Epithelial cell of prostate (primary cell): ENCODE measurements at places on chromosomes 1 and 21.
A peak's percentile ranks its signal among the peaks of the same experiment; 100 is the strongest.

DNA sequence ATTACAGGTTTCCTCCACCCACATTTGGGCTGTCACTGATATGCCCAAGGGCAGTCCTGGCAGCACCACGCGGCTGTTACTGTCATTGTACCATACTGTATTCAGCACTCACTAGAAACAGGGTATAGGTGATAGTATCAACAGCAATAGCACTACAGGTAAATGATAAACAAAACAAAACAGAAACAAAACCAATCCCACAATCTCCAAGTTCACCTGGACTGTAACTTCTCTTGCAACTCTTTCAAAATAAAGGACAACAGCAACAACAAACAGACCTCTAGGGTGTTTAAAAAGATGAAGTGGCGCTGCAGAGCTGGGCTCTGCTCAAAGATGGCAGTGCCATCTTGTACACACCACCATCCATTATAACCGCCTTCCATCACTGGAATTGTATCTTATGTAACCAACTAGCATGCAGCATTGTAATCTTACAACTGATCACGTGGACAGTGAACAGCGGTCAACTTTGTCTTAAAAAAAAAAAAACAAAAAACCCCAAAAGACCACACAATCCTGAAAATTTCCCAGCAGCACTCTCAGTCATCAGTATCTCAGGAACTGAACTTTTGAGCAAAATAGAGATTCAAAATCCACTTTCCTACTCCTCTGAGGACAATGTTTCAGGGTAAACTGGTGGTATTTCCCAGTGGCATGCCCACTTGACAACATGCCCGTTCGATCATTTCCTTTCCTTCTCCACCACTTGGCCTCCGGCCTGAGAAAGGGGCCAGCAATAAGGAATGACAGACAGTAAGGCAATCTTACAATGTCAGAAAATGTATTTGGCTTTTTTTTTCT, 3.8 kb downstream of the IRF2BP2 start:
- DNase-seq, result no peak

DNA sequence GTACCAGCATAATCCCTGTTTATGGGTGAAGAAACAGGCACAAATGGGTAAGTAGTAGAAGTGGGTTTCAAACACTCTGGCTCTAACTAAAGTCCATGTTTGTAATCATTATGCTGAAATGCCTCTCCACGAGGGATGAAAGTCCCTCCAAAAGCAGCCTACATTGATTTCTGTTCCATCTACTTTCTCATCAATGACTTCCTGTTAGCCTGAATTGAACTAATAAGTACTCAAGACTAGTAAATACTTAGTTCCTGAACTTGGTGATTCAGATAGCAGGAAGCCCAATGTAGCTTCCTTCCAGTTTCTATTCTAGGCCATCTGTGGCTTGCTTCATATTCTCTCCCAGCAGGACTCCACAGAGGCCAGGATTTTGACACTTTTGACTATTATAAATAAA, 11.3 kb upstream of the BACH1 start:
- DNase-seq, result no peak

- no peak for DNase-seq
Observed at GRCh38 chr1:178052650-178053461, 41.0 kb upstream of the RASAL2 start.

- peak; percentile 74 for DNase-seq
Observed at GRCh38 chr21:44338971-44339910, at the start of gene CFAP410. CFAP410 (minus strand) TSS chr21:44339390; CDS start chr21:44339194, 196 bp downstream.

- DNase-seq, result no peak
Observed at GRCh38 chr1:5564578-5565257, 427.5 kb downstream of the NPHP4 start.

DNA sequence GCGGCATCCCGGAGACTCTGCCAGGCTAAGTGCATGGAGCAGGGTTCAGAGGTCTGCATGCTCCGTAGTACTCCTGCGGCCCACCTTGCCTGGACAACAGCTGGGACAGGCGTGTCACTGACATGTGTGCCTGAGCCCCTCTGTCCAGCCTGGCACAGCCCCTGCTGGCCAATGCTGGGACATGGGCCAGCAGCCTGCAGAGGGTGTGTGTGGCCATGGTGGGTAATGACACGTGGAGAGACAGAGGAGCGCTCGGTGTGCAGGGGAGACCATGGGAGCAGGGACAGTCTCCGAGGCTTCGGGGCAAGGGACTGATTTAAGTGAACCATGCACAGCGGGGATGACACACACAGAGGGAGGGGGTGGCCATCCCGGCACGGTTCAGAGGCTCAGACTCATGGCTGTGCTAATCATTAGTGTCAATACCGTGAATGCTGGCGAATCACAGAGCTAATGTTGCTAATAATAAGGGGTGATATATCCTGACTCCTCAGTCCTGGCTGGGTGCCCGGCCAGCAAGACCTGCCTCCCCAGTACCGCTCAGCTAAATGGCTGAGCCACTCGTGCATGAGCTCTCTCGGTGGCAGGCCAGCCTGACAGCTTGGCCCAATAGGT, 41.5 kb downstream of the IGSF21 start:
- DNase-seq, result peak; percentile 14

DNA sequence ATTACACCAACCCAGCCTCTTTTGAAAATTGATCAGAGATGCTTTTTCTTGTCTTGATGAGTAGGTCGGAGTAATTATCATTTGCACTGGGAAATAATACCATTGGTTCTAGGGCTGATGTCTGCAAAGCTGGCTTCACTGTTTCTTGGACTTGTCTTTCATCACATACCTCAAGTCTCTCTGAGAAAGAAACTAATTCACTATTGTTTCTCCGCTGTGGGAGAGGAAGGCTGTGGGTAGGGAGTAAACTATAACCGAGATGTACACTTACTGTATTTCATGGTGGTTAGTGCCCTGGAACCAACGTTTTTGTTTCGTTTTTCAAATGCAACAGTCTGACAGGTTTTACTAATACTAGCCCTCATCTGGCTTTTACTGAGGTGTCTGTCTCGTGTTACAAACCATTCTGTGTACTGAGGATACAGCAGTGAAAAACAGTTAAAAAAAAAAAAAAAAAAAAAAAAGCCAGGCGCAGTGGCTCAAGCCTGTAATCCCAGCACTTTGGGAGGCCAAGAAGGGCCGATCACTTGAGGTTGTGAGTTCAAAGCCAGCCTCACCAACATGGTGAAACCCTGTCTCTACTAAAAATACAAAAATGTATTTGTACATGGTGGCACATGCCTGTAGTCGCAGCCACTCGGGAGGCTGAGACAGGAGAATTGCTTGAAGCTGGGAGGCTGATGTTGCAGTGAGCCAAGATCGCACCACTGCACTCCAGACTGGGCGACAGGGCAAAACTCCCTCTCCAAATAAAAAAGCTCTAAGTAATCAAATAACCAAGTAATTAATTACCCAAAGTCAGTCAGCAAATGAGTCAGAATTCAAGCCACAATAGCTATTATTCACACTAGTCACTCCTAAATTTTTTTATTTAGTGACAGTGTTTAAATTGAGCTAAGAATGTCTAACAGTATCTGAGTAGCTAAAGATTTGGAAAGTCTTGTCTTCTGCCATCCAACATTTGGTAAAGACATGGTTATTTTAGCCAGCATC, 23.3 kb downstream of the TOMM20 start:
- no peak for DNase-seq

DNA sequence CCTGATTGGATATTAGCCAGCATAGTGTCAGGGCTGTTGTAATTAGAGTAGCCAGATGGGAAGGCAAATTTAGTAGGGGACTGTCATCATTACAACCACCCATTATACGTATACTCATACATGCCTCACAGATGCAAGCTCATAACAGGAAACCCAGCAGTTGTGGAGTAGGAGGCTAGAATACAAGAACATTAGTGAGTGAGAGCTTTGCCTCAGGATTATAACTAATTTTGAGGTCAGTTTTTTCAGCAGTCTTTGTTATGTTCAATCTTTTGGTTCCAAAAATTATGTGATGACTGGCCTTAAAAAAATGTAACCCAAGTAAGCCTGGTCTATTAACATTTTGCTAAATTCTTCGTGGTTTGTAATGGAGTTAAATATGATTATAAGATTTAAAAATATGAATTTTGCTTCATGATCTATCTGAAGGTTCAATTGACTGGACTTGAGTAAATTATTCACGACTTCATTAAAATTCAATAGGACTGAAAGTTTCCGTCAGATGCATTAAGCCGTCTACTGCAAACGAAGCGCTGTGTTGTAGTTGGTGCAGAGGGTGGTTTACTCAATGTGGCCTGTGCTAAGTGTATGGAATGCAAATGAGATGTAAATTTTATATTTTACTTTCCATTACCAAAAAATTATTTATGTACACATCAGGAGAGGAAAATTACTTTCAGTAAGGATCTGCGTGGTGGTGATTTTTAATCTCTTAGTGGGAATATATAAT, 48.8 kb downstream of the KCNK1 start:
- no peak for DNase-seq

DNA sequence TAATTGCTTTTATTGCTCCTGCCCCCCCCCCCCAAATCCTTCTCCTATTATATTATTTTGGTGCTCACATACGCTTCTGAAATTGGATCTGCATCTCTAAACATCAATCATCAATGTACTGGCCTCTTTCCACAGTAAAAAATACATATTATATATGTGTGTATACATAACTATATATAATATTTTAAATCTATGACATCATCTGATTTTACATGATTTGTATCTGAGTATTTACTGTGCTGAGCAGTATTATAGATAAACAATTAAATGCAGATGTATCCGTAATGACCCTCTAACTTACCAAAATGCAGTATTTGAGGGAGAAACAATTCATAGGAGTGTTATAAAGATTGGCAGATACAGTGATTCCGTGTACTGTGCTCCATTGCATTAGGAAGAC, 832 bp downstream of the PLPPR4 start:
- DNase-seq, result no peak

DNA sequence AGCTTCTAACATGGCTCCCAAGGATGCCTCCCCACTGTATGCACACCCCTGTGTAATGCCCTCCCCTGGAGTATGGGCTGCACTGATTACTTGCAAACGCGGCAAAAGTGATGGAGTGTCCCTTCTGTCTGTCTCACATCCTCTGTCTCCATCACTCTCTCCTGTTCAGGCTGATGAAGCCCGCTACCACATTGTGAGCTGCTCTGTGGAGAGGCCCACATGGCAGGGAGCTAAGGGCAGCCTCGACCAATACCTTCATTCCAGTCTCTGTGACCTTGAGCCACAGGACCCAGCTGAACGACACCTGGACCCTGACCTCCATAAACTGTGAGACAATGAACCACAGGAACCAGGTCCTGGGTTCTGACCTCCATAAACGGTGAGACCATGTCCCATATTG, 154.1 kb upstream of the ETV3 start:
- no peak for DNase-seq

DNA sequence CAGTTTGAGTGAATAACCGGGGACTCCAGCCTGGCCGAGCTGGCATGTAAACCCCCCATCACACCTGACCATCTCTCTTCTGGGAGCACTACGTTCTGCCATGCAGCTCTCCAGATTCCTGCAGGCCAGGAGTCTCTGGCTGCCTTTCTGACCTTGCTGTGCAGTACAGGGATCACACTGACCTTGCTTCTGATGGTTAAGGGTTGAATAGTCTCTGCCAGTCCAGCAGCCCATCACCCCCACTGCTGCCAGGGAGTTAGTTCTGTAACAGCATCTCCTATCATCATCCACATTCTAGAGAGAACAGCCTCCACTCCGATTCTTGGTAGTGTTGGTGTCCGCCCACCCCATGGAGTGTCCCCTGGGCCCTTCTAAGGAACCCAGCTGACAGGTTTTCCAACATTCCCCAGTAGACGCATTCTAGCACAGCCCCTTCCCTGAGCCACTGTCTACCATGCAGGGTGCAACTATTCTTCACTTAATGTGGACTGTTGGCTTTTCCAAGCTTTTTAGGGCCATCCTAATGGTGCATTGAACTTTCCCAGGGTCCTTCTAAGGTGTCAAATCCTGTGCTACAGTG, 109.8 kb downstream of the RIPK4 start:
- DNase-seq, result no peak

DNA sequence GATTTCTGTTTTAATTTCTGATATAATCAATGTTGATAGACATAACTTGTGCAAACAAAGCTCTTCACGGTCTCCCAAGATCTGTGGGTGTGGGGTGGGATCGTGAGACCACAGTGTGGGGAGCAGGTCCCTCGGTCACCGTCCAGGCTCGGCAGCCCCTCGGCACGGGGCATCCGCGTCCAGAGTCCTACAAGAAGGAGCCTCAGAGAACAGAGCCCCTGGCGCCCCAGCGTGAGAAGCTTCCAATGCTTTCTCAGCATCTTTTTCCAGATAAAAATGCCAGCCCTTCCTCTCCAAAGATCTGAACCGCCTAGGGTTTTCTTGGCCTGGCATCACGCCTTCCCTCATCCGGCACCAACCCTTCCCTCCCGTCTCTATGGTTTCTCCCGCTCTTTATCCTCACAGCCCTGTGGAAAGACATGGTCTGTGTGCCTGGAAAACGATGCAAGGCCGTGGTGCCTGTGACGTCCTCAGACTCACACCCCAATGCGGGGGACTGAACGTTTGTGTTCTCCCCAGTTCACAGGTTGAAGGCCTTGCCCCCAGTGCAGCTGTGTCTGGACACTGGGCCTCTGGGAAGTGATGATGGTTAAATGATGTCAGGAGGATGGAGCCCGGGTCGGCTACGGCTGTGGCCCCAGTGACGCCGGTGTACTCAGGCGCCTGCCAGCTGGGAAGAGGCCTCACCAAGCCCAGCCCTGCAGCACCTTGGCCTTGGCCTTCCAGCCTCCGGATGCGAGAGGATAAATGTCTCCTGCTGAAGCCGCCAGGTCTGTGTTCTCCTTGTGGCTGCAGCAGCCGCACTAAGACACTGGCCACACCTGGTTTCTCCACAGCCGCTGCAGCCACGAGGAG, 45.9 kb upstream of the COL6A2 start:
- no peak for DNase-seq

GRCh38 chr1:228060458-228061190, 21.9 kb upstream of the ARF1 start:
- no peak for DNase-seq

DNA sequence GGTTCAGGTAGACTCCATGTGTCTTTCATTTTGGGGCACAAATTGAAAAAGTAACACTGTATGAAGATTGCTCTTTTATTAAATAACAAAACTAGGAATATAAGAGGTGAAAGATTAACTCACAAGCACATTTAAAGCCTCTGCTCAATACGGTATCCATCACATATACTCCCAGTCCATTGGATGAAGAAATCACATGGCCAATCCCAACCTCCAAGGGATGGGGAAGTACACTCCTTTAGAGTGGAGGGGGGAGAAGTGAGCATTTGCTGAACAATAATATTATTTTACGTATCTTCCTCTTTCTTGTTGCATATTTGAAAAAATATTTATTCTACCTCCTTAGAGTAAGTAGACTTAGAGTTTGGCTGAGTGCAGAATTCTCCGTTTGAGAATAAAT, 316.5 kb downstream of the LMX1A start:
- no peak for DNase-seq
